Esophagus mucosa (tissue), 1 donor: ENCODE measurements at places on chromosomes 6 and 20. TPM values are rescaled to one million over a fixed set of nuclear protein-coding genes. Genes with fewer than 3 reads are reported as not detected.

The CLVS2 gene
- not detected for total RNA-seq

The GPX5 gene
- not detected for total RNA-seq

The GPR63 gene
- total RNA-seq, result 0.32 TPM

The BMP2 gene
- total RNA-seq, result 3.5 TPM

The JPH2 gene
- 1.0 TPM for total RNA-seq

The CLDN20 gene
- total RNA-seq, result not detected

The PPP1R14C gene
- total RNA-seq, result 36.0 TPM

The METTL24 gene
- total RNA-seq, result not detected

The MRS2 gene
- 15.2 TPM for total RNA-seq

The AGPAT4 gene
- total RNA-seq, result 9.6 TPM

The IL17A gene
- total RNA-seq, result not detected

The TFAP2A gene
- total RNA-seq, result 59.6 TPM

The CYP39A1 gene
- total RNA-seq, result 3.4 TPM

The MOCS1 gene
- 4.3 TPM for total RNA-seq

The EEF1A2 gene
- 0.76 TPM for total RNA-seq

The RBM24 gene
- 0.32 TPM for total RNA-seq
